Calu3 (cell line): ENCODE measurements at places on chromosomes 11 and 22.

DNA sequence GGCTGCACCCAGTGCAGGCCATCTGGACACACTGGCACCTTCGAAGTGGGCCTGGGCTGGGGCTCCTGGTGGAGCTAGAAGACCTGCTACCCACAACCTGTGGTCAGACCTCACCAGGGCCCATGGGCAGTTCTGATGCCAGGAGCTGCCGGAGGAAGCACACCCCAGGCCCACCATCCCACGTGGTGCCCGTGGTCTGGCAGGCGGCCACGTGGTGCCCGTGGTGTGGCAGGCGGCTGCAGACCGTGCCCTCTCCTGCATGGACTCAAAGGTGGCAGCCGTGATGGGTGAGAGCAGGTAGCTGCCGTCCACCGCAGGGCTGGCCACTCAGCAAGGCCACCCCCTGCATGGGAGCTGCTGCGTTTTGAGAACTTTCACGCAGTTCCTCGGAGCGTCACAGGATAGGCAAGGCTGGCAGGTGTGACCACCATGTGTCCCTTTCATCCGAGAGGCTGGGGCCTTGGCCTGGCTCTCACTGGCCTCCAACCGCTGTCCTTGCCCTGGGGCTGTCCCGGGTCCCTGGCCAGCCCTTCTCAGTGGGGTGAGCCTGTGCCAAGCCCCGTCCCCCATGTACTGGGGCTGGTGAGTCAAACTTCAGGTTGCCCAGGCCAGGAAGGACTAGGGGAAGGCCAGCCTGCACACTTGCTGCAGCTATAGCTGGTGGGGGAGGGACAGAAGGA lies 3.9 kb upstream of the IL17REL start:
- no peak for DNase-seq

DNA sequence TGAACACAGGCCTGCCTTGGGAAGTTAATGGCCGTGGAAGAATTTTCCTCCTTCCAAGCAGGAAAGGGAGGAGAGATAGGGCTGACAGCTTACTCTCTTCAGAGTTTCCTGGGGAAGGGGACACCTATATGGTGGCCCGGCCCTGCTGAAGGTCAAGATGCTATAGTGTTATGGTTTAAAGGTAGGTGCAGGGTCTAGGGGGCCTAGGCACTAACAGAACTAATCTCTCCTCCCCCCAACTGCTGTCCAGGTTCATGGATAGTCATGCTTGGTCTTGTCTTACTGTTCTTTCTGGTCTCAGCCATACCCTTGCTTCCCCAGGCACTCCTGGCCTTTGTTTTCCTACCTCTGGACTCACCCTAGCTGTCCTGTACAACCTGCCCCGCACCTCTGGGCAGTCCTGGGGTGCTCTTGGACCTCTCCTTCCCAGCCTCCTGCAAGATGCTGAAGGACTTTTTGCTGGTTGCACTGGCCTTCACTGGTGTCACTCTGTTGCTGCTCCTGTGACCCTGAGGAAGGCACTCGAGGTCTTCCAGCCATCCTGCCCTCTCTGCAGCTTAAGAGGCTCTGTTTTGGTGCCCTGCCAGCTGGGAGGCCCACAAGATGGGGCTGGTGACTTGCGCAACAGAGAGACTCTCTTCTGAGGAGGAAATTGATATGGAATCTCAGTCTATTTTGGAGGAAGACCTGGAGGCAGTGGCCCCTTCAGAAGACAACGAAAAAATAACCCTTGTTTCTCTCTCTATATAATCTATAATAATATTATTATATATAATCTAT lies 17.9 kb downstream of the SEC14L3 start:
- peak; percentile 23 for DNase-seq

GRCh38 chr11:88310246-88310645 lies 27.3 kb downstream of the CTSC start:
- DNase-seq: no peak

GRCh38 chr11:86056351-86056854 lies 12.5 kb downstream of the PICALM start:
- no peak for DNase-seq

- peak; percentile 89 for DNase-seq
Observed at GRCh38 chr22:49929211-49929979, 11.0 kb downstream of the CRELD2 start.

DNA sequence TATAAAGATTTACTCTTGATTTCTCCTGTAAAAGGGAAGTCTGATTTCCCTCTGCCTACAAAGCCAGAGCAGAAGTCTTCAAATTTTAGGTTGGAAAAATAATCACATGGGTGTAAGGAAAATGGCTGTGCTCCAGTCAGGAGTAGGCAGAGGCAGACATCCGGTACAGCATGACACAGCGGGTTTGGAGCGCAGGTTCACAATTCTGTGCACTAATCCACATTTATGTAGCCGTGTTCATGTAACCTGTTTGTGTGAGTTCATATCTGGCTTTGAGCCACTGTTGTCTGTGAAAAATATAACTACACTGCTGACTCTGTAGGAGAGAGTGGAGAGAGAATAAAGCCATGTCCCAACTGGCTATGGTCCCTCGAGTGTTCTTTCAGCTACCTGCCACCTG lies 248.0 kb downstream of the CASP12 start:
- DNase-seq: no peak

- no peak for DNase-seq
Observed at GRCh38 chr11:12581416-12581815, 92.8 kb upstream of the TEAD1 start.

GRCh38 chr11:37718431-37718999 lies 1120.5 kb upstream of the RAG2 start:
- DNase-seq: no peak

GRCh38 chr11:83459798-83460197 lies 173.6 kb upstream of the CCDC90B start:
- no peak for DNase-seq

- DNase-seq: no peak
Observed at GRCh38 chr22:37420686-37421467, 6.4 kb downstream of the ELFN2 start.
